ENCODE measurements at places on chromosomes 16 and 17. TPM values are rescaled to one million over a fixed set of nuclear protein-coding genes. Genes with fewer than 3 reads are reported as not detected.
A peak's percentile ranks its signal among the peaks of the same experiment; 100 is the strongest.

CACNG3 gene
- not detected for polyA plus RNA-seq

SCN4A gene
- polyA plus RNA-seq: 0.04 TPM

GRCh38 chr16:76854234-76854633 lies 336.8 kb upstream of the MON1B start:
- no peaks in the 10 kb centered on the region for H3K27me3 ChIP-seq
- H3K36me3 ChIP-seq: no peaks in the 10 kb centered on the region
- H3K27ac ChIP-seq: no peak overlapping the region
- H3K4me3 ChIP-seq: no peak overlapping the region

- peak within 1 kb of the TSS; percentile 59 for H3K4me3 ChIP-seq
- H3K36me3 ChIP-seq: peaks cover 5% of the 10 kb centered on the region
- no peak within 1 kb of the TSS for H3K27ac ChIP-seq
- H3K4me1 ChIP-seq: peaks cover 7% of the 10 kb centered on the region
Observed at GRCh38 chr17:41835800-41836549, at the start of gene NT5C3B. Gene NT5C3B, minus strand, starts transcription at chr17:41836232. Its CDS starts 39 bp downstream, at chr17:41836193.

GRCh38 chr17:28282596-28282995 lies 36.4 kb upstream of the TMEM97 start:
- H3K36me3 ChIP-seq: no peaks in the 10 kb centered on the region
- H3K27me3 ChIP-seq: no peaks in the 10 kb centered on the region
- no peak for DNase-seq
- no peak overlapping the region for H3K27ac ChIP-seq

- no peak for DNase-seq
- no peak overlapping the region for H3K4me3 ChIP-seq
- no peaks in the 10 kb centered on the region for H3K36me3 ChIP-seq
- peaks cover 78% of the 10 kb centered on the region for H3K4me1 ChIP-seq
- H3K27me3 ChIP-seq: no peaks in the 10 kb centered on the region
Observed at GRCh38 chr17:73291260-73291801, 20.5 kb downstream of the CDC42EP4 start.

GRCh38 chr17:50153650-50154575 lies 3.4 kb upstream of the PPP1R9B start:
- H3K4me3 ChIP-seq: no peak overlapping the region
- H3K4me1 ChIP-seq: peaks cover 25% of the 10 kb centered on the region
- no peaks in the 10 kb centered on the region for H3K27me3 ChIP-seq
- DNase-seq: peak; percentile 79

- no peaks in the 10 kb centered on the region for H3K36me3 ChIP-seq
- H3K27ac ChIP-seq: no peak overlapping the region
- no peak for DNase-seq
- no peaks in the 10 kb centered on the region for H3K27me3 ChIP-seq
- H3K4me1 ChIP-seq: no peaks in the 10 kb centered on the region
Observed at GRCh38 chr17:34799751-34800150, 161.5 kb downstream of the CCT6B start.

DNA sequence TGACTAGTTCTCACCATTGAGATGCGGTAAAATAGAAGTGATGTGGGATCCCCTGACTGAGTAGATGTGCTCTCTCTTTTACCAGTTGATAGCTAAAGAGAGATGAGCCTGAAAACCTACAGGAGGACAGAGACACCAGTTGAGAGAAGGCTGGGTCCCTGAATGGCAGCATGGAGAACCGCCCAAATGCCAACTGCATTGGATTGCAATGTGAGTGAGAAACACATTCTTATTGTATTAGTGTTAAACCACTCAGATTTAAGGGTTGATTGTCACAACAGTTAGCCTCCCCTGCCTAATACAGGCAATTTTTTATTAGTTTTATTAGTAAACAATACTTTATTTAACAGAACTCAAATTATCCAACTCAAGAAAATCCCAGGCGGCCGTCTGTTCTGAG lies 61.2 kb downstream of the SPACA3 start:
- peak; percentile 3 for DNase-seq
- H3K36me3 ChIP-seq: no peaks in the 10 kb centered on the region
- no peak overlapping the region for H3K27ac ChIP-seq
- H3K4me3 ChIP-seq: no peak overlapping the region
- no peaks in the 10 kb centered on the region for H3K27me3 ChIP-seq

- no peak overlapping the region for H3K4me3 ChIP-seq
- DNase-seq: no peak
- H3K27ac ChIP-seq: no peak overlapping the region
Observed at GRCh38 chr17:33888455-33888854, 366.6 kb upstream of the CCL2 start.

DNA sequence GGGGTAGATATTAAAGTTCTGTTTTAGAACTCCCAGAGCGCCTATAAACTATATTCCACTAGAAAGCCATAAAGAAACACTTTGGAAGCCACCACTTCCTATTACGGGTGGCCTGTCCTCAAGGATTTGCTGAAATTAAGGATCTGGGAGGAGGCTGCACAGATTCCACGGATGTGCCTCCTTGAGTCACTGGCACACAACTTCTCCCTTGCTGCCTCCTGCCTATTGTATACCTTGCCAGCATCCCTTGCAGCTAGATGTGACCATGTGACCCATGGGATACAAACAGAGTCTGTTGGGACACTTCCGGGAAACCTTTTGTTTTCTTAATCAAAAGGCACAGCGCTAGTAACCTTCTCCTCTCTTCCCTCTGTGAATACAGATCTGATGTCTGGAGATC lies 263.0 kb downstream of the C16orf95 start:
- H3K27me3 ChIP-seq: no peaks in the 10 kb centered on the region
- no peak for DNase-seq
- H3K27ac ChIP-seq: no peak overlapping the region

- DNase-seq: no peak
- no peaks in the 10 kb centered on the region for H3K36me3 ChIP-seq
- no peak overlapping the region for H3K4me3 ChIP-seq
- H3K27me3 ChIP-seq: peaks cover 7% of the 10 kb centered on the region
- no peak overlapping the region for H3K27ac ChIP-seq
Observed at GRCh38 chr17:56624309-56624708, 30.8 kb downstream of the NOG start.

DNA sequence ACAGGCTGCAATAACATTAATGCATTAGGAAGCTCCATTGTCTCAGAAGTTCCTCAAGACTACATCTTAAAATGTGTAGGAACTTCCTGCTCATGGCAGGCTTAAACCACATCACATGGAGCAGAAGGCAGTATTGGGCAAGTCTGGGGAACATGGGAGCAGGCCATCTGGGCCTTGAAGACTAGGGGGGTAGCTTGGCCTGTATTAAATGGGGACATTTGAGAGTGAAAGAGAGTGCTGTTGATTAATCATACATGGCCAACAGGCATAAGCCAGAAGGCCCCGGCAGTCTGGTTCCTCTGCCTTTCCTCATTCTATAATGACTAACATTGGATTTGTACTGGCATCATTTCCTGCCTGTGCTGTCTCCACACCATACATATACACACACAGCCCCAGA lies 25.2 kb upstream of the SLC5A11 start:
- H3K36me3 ChIP-seq: peaks cover 18% of the 10 kb centered on the region
- no peak for DNase-seq
- H3K4me1 ChIP-seq: no peaks in the 10 kb centered on the region
- no peaks in the 10 kb centered on the region for H3K27me3 ChIP-seq

- no peaks in the 10 kb centered on the region for H3K36me3 ChIP-seq
- H3K27ac ChIP-seq: no peak overlapping the region
- no peak overlapping the region for H3K4me3 ChIP-seq
- no peaks in the 10 kb centered on the region for H3K27me3 ChIP-seq
Observed at GRCh38 chr16:26464576-26465266, 602.0 kb upstream of the C16orf82 start.

- DNase-seq: no peak
- H3K4me3 ChIP-seq: no peak overlapping the region
- peaks cover 7% of the 10 kb centered on the region for H3K27me3 ChIP-seq
- H3K4me1 ChIP-seq: no peaks in the 10 kb centered on the region
- H3K36me3 ChIP-seq: no peaks in the 10 kb centered on the region
Observed at GRCh38 chr17:51933647-51934046, 224.9 kb downstream of the CA10 start.

- no peak overlapping the region for H3K4me3 ChIP-seq
- peak overlapping the region; percentile 60 for H3K27ac ChIP-seq
- H3K36me3 ChIP-seq: peaks cover 8% of the 10 kb centered on the region
Observed at GRCh38 chr17:40351359-40352236, 12.9 kb downstream of the GJD3 start.

GRCh38 chr17:15213381-15214087 lies 51.6 kb downstream of the PMP22 start:
- no peaks in the 10 kb centered on the region for H3K27me3 ChIP-seq
- H3K4me3 ChIP-seq: no peak overlapping the region
- no peak for DNase-seq

All from liver (tissue), 10 donors.